NCI-H226 (cell line): ENCODE measurements at places on chromosomes 4 and X.

DNA sequence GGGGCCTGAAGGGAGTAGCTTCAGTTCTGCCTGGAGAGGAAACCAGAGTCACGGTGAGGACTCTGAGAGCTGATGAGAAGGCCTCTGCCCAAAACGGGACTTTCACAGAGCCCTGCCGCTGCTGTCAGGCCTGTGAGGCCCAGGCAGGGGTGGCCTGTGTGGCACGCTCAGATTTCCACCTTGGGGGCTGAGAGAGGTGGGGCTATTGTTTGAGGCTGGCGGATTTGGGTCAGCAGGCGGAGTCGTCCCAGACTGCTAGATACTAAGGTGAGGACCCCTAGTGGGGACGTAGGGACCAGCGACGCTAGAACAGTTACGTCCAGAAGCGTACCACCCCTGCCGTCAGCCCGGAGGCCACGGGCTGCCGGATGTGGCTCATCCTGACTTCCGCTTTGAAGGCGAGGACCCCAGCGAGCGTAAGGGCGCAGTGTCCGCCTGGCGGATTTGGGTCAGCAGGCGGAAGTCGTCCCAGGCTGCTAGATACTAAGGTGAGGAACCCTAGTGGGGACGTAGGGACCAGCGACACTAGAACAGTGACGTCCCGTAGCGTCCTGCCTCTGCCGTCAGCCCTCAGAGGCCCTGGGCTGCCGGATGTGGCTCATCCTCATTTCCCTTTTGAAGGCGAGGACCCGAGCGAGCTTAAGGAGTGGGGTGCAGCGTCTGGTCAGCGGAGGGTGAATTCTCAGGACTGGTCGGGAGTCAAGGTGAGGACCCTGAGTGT, at the start of gene MAGEB1:
MAGEB1 (plus strand) TSS at position 378 of the 721 bp plus-strand sequence. CDS start 3,348 bp downstream, outside the sequence.
- DNase-seq, result no peak

- DNase-seq, result no peak
These were observed 116.0 kb upstream of the ETNPPL start for GRCh38 chr4:108878806-108879205.

DNA sequence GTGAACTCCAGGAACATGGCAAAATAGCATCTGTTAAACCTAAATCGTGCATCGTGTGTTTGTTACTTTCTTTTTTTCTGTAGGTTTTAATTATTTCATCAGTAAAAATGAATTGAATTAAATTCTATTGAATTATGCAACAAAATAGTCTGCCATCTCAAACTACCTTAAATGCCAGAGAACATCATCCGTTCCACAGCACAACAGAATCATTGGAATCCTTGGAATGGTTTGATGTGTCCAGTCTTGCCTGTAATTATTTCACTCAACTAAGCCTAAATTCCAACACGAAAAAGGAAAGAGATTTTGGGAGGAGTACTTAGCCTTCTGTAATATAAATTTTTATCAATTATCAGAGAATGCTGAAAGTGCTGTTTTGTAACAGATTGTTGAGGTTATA, 17.1 kb upstream of the SLC7A11 start:
- DNase-seq, result peak; percentile 53

DNA sequence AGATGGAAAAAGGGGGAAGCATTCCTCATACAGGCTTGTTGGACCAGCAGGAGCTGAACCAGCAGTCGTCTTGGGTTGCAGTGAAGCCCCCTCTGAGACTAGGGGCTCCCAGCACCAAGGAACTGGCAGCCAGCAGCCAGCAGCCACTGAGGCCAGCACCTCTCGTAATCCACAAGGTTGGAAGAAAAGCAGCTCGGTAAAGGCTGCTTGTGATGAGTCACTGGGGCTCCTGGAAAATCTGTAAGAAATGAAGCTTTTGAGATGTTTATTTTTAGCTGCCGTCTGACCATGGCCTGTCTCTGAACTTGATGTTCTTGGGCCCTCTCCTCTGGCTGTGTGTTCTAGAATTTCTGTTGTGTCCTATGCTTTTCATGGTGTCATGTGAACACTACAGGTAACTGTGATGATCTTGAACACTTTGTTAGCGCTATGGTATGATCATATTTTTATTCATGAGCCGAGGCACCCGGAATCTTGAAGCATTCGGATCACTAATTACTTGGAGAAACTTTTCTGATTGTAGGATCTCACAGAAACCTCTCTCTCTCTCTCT, 18.6 kb downstream of the CLCN4 start:
- no peak for DNase-seq
